ENCODE measurements at places on chromosomes 16 and 17.

GRCh38 chr16:75580-76501 is 2.2 kb upstream of the MPG start:
- DNase-seq = no peak

- no peak for DNase-seq
Measured at GRCh38 chr17:46039592-46040186, 40.6 kb downstream of the STH start.

GRCh38 chr16:80708823-80709222 is 95.6 kb downstream of the CDYL2 start:
- no peak for DNase-seq

GRCh38 chr17:72560303-72561247 is 439.8 kb downstream of the SOX9 start:
- DNase-seq = no peak

DNA sequence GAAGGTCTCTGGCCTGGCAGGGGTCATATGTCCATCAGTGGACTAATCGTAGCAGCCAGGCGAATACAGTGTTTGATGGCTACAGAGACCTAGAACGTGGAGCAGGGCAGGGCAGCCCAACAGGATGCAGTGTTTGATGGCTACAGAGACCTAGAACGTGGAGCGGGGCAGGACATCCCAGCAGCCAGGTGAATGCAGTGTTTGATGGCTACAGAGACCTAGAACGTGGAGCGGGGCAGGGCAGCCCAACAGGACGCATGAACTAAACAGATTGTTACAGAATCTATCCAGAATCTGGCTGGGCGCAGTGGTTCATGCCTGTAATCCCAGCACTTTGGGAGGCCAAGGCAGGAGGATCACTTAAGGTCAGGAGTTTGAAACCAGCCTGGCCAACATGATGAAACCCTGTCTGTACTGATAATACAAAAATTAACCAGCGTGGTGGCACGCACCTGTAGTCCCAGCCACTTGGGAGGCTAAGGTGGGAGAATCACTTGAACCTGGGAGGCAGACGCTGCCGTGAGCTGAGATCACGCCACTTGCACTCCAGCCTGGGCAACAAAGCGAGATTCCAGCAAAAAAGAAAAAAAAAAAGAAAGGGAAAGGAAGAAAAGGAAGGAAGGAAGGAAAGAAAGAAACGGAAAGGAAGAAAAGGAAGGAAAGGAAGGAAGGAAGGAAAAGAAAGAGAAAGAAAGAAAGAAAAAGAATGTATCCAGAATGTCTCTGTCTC is 65.2 kb upstream of the RPH3AL start:
- DNase-seq = no peak

DNA sequence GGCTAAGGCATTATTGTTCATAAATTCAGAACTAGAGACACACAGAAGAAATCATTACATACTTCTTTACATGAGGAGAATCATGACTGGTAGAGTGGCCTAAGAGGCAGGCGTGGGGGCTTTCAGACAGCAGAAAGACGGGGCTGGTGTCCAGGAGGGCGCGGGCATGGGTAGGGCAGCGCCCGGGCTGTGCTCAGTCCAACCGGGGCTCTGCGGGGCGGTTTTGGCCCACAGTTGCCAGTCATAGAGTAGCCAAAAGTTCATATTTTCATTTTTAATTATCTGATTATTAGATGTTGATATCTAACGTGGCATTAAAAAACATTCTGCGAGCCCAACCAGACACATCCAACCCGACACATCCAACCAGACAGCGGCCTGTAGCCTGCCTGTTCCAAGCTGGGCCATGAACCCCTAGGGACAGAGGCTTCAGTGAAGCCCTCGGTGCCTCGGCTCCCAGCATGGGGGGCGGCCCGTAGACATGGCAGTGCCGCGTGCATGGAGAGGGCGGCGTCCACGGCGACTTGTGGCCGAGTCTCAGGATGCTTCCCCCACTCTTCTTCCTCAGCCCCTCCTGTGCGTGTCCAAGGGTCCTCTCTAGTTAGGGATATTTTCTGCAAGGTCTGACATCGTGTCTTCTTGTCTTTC is 162.4 kb upstream of the CHMP6 start:
- DNase-seq = no peak

GRCh38 chr17:61225178-61225882 is 174.3 kb upstream of the TBX2 start:
- DNase-seq = no peak

GRCh38 chr17:73773702-73774101 is 129.5 kb upstream of the SDK2 start:
- DNase-seq = no peak

DNA sequence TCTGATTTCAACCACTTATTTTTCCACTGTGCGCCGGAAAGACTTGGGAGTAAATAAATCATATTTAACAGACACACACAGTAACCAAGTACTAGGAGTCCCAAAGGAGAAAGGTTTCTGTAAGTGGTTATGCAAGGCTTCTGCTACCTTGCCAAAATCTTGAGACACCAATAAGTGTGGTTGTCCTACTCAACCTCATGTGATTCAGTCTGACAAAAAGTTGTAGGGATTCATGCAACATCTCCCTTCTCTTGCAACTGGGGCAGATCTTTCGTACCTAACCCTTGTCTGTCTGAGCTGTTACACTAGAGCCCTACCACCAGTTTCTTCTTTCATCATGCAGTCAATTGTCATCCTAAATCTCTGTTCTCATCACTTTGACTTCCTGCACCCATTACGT is 69.9 kb upstream of the NUDT7 start:
- DNase-seq = no peak

DNA sequence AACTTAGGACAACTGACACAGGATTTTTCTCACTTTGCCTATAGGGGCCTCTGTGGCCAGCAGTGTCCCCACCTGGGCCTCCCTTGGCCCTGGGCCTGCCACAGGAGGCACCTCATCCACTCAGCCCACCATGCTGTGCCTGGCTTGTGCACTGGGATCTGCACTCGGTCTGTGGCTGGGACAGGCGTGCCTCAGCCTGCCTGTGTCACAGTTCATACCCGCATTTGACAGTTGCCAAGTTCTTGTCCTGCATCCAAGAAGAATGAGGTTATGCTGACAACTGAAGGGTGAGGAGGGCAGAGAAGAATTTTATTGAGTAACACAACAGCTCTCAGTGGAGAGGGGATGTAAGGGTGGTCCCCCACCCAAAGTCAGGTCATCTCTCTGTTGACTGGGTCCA is 36.0 kb downstream of the ZFP90 start:
- DNase-seq = no peak

DNA sequence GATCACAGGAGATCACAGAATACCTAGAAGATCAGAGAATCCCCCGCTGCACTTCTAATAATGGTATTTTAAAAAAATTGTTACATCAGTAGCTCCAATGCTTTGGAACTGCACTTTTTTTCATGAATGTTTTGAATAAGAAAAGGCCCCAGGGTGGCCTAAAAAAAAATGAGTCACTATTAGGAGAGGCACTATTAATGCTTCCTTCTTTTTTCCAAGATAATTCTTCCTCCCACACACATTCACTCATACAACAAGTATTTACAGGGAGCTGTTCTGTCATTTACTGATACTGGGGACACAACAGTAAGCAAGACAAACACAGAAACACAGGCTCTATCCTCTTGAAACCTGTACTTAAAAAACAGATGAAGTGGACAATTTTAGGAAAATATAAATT is 675 bp upstream of the PDZD9 start:
- DNase-seq = no peak

Measured in GOT3 (cell line).